ENCODE measurements at places on chromosomes 12 and 14. TPM values are rescaled to one million over a fixed set of nuclear protein-coding genes. Genes with fewer than 3 reads are reported as not detected.

KRT73 gene
- not detected for total RNA-seq

SLC25A3 gene
- total RNA-seq: 572 TPM

SMCO2 gene
- total RNA-seq: 1.9 TPM

FICD gene
- total RNA-seq: 3.2 TPM

YEATS4 gene
- total RNA-seq: 30.5 TPM

CFAP54 gene
- 16.4 TPM for total RNA-seq

EFS gene
- not detected for total RNA-seq

CLEC2A gene
- not detected for total RNA-seq

PAPLN gene
- total RNA-seq: 0.15 TPM

OLR1 gene
- 22.4 TPM for total RNA-seq

IFNG-AS1 gene
- total RNA-seq: not detected

GUCY2C gene
- total RNA-seq: not detected

VEZT gene
- total RNA-seq: 46.8 TPM

SERPINA12 gene
- total RNA-seq: not detected

DNAAF2 gene
- 9.5 TPM for total RNA-seq

SPSB2 gene
- 30.1 TPM for total RNA-seq

MYH7 gene
- not detected for total RNA-seq

PLXNC1 gene
- 1.4 TPM for total RNA-seq

PEX5 gene
- total RNA-seq: 76.3 TPM

KRT3 gene
- 0.24 TPM for total RNA-seq

GDF11 gene
- 7.5 TPM for total RNA-seq

GLIPR1L1 gene
- total RNA-seq: not detected

OR4E2 gene
- not detected for total RNA-seq

FOXG1 gene
- not detected for total RNA-seq

ZNF219 gene
- total RNA-seq: 25.3 TPM

PZP gene
- total RNA-seq: not detected

ANO2 gene
- total RNA-seq: not detected

ALDH2 gene
- 38.9 TPM for total RNA-seq

Data from PC-9 (cell line).